ENCODE measurements at places on chromosomes 16 and 17.

DNA sequence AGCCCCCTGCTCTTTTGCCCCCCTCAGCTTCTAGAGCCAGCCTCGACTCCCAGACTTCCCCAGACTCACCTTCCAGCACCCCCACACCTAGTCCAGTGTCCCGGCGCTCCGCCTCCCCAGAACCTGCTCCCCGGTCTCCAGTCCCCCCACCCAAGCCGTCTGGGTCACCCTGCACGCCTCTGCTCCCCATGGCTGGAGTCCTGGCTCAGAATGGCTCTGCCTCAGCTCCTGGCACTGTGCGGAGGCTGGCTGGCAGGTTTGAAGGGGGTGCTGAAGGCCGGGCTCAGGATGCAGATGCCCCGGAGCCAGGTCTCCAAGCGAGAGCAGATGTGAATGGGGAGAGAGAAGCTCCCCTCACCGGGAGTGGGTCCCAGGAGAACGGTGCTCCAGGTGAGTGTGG, 2.2 kb downstream of the ARHGEF15 start:
- no peak for DNase-seq

DNA sequence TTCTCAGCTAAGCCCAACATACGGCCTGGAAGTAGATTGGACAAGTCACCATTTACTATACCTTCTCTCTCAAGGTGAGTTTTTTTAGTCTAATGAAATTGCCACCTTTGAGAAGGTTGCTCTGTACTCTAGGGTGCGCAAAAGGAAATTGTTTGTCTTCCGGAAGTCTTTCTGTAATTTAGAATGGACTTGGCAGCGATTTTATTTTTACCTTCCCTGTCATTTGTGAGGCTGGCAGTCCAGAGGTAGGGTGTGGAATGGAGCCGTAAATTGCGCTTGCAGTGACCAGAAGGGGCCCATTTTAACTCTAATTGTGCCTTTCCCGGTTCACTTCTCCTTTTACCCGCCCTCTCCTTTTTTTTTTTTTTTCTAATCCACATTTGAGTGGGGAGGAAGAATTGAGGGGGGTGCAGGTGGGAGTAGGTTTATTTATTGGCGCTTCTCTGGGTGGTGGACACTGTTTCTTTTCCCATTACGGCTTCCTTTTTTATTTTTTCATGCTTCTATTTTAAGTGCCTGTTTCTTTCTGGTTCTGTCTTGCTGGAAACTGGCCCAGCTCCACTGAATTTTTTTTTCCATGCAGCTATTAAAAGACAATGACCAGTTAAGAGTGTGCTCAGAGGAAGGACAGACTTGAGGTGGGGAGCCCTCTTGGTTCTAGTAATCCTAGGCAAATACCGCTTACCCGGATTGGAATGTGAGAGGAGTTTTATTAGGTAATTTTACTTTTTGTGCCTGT, 89.7 kb upstream of the CLEC18A start:
- no peak for DNase-seq

DNA sequence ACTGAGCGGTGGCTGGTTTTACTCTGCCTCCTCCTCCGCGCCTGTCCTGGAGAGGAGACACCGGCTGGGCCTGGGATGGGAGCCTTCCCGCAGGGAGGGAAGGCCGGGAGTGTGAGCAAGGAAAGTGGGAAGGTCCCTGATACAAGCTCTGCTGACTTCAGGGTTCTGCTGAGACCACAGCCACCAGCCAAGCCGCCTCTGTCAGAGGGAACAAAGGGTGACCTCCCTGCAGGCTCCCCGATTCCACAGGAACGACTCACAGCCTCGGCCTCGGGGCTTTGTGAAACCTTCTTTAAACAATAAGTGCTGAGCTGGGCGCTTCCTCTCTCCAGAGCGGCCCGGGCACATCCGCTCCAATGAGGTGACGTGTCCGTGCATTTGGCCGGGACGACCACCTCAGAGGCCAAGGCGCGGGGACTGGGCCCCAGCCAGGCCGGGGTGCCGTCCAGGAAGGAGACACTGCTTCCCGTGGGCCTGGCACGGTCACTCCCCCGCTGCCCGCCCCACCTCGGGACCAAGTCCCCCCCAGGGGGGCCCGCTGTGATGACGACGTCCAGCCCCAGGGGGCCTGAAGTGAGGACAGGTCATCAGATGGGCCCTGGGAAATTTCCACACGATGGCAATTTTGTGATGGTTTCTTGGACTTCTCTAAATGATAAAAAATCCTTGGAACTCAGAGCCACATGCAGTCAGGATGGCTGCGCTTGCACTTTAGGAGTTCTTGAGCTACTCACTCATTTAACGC, 11.8 kb upstream of the CIBAR2 start:
- DNase-seq: no peak

DNA sequence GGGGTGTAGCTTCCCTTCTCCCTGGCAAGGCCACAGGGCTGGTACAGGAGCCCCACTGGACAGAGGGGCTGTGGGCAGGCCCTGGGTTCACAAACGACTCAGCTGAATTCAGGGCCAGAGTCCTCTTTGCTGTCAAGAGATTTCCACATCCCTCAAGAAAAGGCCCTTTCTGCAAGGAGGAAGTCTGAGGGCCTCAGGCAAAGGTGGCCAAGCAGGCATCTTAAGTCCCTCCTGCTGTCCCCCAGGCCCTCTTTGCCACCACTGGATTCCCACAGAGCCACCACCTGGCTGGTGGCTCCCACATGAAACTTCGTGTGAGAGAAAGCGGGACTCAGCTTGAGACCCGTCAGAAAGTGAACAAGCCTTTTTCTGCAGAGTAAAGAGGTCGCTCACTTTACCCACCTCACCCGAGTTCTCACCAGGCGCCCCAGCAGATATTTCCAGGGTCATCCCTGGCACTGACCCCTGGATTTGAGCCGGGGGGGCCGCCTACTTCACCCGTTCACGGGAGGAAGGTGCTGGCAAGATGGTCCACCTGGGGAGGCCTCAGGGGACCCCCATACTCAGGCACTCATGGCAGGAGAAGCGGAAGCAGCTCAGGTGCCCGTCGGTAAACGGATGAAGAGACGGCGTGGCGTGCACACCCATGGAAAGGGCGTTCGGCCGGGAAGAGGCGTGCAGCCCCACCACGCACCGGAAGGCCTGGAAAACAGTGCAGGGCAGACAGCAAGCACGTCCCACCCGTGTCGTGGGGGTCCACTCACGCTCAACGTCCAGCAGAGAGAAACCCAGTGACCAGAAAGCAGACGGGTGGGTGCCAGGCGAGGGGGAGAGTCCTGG, 3.6 kb downstream of the RNF166 start:
- DNase-seq: no peak

DNA sequence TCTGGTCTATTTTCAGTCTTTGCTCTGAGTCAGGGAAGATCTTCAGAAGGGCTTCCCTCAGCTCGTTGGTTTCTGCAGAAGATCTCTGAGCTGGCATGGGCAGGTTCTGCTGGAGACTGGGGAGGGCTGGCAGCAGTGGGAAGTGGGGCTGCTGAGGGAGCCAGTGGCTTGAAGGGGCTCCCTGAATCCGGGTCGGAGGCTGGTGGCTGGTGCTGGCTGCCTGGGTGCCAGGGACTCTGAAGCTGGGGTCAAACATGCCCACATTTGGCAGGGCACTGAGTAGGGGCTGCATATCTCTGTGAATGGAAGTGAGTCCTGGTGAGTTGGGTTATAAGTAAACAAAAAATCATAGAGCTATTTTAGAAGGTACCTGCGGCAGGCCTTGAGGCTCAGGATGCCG, 67.0 kb downstream of the N4BP1 start:
- no peak for DNase-seq

Measured in NCI-H446 (cell line).